ENCODE measurements at places on chromosomes 12 and 14. TPM values are rescaled to one million over a fixed set of nuclear protein-coding genes. Genes with fewer than 3 reads are reported as not detected.

The NKX2-1 gene
- polyA plus RNA-seq = not detected

The DHRS2 gene
- polyA plus RNA-seq = 39.5 TPM

The CCDC85C gene
- polyA plus RNA-seq = 40.0 TPM

The SLC41A2 gene
- polyA plus RNA-seq = 6.8 TPM

The TMEM106C gene
- 130 TPM for polyA plus RNA-seq

The MAP3K12 gene
- polyA plus RNA-seq = 37.4 TPM

The ADAMTS20 gene
- 1.2 TPM for polyA plus RNA-seq

The FGF23 gene
- polyA plus RNA-seq = 0.06 TPM

DNA sequence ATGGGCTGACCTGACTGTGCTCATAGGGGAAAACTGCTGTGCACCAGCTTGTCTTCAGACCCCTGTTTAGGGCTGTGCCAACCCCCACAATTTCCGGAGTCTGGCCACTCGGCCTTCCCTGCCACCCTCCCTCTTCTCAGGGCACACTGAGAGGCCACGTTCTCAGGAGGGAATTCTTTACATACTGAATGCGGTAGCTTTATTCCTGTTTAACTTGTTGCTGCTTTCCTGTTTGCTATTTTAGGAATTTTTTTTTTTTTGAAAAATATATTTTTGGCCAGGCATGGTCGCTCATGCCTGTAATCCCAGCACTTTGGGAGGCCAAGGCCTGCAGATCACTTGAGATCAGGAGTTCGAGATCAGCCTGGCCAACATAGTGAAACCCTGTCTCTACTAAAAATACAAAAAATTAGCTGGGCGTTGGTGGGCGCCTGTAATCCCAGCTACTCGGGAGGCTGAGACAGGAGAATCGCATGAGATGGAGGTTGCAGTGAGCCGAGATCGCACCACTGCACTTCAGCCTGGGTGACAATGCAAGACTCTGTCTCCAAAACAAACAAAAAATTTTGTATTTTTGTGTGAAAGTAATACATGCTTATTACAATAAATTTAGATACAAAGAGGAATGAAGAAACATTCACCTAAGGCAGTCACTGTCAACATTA, 39.5 kb downstream of the TPCN1 start:
- DNase-seq = no peak

GRCh38 chr12:76329159-76329558, 19.1 kb downstream of the BBS10 start:
- no peak for DNase-seq

DNA sequence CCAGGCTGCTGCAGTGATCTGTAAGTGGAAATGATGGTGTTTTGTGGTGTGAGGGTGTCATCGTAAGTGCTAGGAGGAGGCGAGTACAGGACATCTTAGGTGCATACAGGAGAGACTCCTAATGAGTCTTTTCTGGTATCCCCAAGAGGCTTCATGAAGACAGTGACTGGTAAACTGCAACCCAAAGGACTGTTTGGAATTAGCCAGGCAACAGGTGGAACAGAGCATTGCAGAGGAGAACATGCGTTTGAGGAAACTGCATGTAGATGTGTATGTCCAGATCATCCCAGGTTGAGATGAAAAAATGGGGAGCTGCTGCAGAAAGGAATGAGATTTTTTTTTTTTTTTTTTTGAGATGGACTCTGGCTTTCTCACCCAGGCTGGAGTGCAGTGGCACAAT, 5.4 kb downstream of the ACAD10 start:
- DNase-seq = no peak

GRCh38 chr12:62375603-62376002, 91.0 kb upstream of the MON2 start:
- no peak for DNase-seq

DNA sequence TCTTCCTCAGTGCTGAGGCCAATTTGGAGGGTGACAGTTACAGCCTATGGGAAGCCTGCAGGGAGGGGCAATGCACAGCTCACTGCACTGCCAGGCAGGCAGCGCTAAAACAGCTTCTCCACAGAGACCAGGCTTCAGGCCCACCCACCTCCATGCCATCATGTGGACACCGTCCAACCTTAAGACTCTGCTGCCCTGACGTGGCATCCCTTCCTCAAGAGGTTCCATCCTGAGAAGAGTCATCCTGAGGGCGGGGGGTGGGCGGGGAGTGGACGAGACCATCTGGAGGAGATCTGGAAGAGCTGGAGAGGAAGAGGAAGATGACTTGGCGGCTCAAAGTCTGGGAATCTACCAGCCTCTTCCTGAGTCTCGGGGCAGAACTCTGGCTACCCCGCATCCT, 8.4 kb upstream of the ACVRL1 start:
- DNase-seq = no peak

- no peak for DNase-seq
Observed at GRCh38 chr12:100827901-100828520, 33.4 kb downstream of the ANO4 start.

DNA sequence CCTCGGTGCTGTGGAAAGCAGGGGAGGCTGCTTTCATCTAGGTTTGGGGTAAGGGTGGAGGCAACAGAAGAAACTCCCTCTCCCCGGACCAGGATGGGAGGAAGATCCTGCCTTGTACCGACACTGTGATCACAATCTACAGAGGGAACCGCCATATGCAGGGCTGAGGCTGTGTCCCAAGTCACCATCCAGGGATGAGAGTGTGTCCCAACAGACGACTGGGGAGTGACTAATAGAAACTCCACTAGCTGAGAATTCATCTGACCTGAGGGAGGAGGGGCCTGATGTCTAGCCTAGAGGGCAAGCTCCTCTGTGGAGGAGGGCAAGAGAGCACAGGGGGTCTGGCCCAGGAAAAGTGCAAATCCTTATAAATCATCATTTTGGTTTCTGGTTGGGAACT, 172.4 kb downstream of the CALM1 start:
- DNase-seq = no peak

DNA sequence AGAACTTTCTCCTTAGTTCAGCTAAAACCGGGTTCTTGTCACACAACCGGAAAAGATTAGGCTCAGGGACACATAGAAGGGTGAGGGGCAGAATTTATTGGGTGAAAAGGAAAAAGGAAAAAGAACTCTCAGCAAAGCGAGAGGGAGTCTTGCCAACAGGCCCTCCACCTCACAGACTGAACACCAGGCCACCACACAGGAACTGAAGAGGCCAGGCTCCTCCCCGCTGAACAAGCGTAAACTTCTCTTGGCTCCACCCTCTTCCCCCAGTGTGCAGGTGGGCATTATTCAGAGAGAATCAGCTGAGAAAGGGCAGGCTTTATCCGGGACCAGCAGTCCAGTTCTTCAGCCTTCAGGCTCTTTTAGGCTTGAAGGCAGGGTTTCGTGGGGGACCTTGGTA, 125.6 kb upstream of the FGD4 start:
- DNase-seq = no peak

GRCh38 chr12:84661786-84662185, 250.8 kb downstream of the SLC6A15 start:
- DNase-seq = no peak

- DNase-seq = no peak
Observed at GRCh38 chr12:107405436-107405835, 280.2 kb upstream of the PWP1 start.

GRCh38 chr12:127311720-127312364, 955.1 kb upstream of the TMEM132C start:
- no peak for DNase-seq

DNA sequence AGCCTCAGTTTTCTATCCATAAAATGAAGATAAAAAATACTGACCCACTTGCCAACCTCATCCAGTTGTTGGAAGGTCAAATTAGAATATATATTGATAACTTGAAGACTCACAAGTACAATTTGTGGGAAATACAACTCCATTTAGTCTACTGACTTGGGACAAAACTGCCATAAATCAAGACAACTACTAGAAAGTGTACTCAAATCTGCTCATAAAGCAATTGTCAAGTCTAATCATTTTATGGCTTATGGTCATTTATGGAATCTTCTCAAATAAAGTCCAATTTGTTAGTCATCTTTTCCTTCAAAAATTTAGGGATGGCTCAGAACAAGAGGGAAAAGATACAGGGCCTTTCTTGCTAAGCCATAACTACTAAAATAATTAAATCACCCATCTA, 7.0 kb downstream of the BTG1 start:
- no peak for DNase-seq

- DNase-seq = no peak
Observed at GRCh38 chr14:68084256-68084655, 264.7 kb downstream of the RAD51B start.

DNA sequence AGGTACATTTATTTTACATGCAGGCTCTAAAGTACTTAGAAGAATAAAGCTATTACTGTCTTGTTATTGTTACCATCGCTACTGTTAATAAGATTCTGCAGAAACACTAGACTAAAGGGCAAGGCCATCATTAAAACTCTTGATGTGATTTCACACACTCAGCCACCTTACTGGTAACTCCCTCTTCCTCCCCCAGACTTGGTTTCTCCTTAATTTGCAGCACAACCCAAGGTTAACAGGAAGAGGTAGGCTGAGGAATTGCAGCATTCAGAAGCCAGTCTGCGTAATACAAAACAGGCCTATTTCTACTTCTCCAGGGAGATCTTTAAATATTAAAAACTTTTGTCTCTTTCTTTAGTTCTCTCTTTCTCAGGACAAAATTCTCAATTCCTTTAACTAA, 210.3 kb downstream of the BTG1 start:
- DNase-seq = no peak

DNA sequence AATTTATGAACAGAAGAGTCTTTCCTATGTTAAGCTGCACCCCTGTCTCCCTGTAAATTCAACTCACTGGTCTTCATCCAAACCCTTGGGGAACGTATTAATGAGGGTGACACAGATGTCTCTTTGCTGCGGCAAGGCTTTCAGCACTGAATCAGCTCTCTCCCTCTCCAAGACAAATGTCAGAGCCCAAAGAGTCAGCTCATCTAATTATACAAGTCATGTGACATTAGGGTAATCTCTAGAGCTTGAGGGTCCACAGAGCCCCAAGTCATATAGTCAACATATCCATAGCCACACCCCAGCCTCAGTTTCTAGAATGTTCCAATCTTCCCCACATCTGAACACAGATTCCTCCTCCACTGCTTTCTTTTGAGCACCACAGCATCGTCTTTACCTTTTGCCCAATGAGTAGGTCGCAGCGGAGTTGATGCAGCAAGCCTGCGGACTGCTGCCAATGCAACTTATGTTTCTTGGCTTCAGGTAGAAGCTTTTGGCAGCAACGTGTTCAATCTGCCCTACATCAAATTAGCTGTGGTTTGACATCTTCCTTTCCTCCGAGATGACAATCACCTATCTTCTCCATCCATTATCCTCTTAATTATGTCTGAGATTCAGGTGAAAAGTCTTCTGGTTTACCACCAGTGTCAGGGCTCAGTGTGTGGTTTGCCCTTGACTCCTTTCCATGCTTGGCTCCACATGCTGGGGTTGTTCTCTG, 5.3 kb downstream of the BATF start:
- no peak for DNase-seq

- DNase-seq = no peak
Observed at GRCh38 chr12:108821407-108822397, 35.7 kb downstream of the SSH1 start.

GRCh38 chr12:49885663-49886461, 17.8 kb downstream of the FAIM2 start:
- DNase-seq = no peak

DNA sequence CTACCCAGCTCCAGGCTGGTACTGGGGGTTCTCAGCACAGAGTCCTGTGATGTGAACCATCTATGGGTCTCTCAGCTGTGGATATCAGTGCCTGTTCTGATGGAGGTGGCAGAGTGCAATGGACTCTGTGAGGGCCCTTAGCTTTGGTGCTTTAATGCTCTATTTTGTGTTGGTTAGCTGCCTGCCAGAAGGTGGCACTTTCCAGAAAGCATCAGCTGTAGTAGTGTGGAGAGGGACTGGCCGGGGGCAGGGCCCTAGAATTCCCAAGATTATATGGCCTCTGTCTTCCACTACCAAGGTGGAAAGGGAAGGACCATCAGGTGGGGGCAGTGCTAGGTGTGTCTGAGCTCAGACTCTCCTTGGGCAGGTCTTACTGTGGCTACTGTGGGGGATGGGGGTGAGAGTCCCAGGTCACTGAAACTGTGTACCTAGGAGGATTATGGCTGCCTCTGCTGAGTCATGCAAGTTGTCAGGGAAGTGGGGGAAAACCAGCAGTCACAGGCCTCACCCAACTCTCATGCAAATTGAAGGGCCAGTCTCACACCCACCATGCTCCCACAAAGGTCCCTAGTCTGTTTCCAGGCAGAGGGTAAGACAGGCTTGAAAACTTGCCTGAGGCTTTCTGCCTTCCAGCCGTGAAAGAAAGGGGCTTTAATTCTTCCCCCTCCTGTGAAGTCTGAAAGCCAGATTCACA, 878.1 kb downstream of the C12orf50 start:
- DNase-seq = no peak

- no peak for DNase-seq
Observed at GRCh38 chr12:69172491-69172890, 66.9 kb upstream of the CPSF6 start.

DNA sequence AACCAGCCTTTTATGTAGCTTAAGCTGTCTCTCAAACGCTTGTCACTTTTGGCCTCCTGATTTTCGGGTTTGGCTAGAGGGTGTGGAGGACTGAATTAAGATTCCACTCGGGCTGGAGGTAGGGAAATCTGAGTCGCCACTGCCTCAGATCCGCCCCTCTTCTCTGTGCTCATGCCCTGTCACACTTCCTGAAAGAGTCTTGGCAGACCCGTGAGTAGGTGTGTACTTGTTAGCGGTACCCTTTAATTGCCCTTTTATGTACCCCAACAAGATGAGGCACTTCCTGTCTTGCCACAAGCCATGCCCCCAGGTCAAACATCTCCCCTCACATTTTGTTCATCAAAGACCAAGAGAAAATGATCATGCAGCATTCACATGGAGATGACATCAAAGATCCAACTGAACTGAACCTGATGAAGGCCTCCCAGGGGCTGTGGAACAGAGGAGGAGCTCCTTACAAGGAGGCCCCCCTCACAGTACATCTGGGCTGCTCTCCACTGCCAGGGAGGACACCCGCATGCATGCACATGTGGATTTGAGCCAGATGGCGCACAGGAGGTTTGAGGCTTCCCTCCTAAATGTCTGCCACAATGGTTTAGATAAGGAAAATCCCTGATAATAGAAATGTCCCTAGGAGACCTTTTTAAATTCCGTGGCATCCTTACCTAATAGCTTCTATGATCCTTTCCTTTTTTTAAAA, 86.5 kb upstream of the CDKN3 start:
- no peak for DNase-seq

- DNase-seq = no peak
Observed at GRCh38 chr14:100885617-100886016, 17.9 kb downstream of the RTL1 start.

DNA sequence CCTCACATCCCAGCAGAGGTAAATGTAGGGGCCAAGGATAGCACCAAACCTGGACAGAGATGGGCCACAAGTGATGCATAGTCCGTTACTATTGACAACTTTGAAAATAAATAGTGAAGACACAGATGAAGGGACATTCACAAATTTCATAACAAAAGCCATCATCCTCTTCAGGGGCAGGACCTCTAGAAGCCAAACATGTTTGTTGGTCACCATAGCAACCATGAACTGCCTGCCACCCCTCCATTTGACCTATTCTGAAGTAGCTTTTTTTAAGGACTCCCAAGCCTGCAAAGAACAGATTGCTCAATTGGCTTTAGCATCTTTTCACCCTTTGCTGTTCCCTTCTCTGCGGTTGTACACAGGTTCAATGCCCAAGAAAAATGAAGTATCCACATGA, 35.7 kb upstream of the MDM1 start:
- DNase-seq = no peak

GRCh38 chr12:50234347-50234746, 49.0 kb downstream of the LIMA1 start:
- DNase-seq = no peak

All from left renal cortex interstitium (tissue), 4 donors.